ENCODE measurements at places on chromosomes 1 and 21.

GRCh38 chr1:38225745-38226144, 179.2 kb upstream of the POU3F1 start:
- DNase-seq = no peak

- DNase-seq = no peak
Measured at GRCh38 chr1:229666585-229666984, 40.5 kb downstream of the URB2 start.

DNA sequence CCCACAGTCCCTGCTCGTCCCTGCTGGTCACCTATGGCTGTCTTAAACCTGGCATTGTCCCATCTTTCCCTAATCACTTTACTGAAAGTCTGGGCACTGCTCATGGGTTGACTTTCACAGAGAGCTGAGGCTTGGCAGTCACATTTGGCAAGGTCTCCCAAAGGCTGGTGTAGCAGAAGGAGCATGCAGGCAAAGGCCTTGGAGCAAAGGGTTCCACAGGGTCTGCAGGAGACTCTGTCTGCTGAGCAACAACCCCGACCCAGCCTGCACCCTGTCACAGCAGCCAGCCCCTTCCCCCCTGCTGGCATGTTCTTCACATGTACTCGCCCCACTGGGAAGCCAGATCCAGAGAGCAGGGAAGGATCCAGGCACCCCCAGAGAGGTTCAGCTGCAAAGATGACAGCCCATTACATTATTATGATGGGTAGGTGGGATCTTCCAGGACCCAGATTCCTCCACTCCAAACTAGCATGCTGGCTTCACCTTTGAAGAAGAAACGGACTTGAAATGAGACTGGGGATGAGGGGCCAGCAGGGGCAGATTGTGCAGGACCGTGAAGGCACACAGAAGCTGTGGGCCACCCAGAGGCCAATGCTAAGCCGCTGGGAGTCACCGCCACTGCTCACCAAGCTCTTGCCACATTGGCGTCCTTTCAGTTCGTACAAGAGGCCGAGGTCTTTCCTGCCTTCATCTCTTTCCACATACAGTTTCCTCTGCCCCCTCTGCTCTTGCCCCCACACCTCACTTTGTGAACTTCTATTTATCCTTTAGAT, 14.2 kb upstream of the TMEM125 start:
- DNase-seq = no peak

DNA sequence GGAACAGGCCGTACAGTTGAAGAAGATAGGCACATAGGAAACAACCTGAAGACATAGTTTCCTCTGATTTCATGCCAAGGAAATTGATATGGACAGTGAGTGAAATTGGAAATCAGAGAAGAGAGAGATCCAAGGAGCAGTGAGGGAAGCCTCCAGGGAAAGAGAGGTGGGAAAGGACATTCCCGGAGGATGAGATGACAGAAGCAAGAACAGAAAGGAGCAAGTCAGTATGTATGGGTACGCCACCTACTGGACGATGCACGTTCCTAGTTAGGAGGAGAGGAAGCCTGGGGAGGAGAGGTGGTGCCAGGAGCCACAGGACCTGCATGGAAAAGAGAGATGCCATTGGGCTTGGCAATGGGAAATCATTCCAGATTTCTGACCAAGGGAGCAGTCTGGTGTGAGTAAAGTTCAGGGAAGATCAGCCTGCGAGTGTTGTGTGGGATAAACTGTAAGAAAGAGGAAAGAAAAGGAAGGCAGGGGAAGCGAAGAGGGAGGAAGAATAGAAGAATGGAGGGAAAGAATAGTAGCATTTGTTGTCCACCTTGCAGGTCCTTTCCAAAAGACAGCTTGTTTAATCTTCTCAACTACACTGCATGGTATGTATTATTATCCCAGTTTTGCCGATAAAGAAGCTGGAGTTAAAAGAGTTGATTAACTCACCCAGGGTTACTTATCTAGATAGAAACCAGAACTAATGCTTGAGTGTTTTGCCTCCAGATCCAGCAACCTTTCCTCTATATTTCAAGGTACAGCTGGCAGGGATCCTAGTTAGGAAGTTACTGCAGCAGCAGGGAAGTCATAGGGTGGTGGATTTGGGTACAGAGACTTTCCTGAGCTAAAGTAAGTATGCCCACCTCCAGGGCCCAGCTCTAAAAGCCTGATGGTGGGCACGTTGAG, 27.4 kb downstream of the C1orf116 start:
- peak; percentile 91 for DNase-seq

- DNase-seq = no peak
Measured at GRCh38 chr1:88455621-88456256, 228.3 kb upstream of the PKN2 start.

DNA sequence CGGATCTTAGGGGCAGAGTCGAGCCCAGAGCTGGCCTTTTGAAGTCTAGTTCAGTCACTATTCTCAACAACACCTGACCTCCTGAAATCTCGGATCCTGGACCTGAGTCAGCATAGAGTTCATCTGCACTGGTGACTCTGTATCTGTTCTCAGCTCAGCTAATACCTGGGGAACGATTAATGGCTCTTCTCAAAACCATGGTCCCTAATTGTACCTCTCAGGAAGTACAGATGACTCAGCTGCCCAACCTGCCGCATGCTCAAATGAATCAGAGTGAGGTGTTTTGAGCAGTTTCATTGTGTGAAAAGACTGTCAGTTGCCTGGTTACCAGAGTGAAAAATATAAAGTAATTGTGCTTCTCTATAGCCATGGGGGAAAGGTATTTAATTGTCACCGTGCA, 89.2 kb downstream of the SLC35F3 start:
- DNase-seq = peak; percentile 79

DNA sequence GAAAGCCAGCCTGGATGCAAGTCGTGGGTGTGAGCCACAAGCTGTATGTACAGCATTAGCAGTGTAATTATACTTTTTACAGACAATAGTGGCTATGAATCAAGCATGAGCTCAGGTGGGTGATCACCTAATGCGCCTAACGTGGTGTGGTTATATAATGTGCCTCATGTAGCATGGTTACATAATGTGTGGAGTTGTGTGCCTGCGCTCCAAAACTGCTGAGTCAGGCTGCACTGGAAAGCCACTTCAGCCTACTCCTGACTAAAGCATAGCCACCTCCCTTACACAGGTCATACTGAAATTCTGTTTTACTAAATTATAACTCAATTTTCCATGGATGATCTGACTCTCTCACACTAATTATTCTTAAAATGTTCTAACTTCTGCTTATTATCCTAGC, 69.8 kb downstream of the KCNT2 start:
- peak; percentile 57 for DNase-seq

DNA sequence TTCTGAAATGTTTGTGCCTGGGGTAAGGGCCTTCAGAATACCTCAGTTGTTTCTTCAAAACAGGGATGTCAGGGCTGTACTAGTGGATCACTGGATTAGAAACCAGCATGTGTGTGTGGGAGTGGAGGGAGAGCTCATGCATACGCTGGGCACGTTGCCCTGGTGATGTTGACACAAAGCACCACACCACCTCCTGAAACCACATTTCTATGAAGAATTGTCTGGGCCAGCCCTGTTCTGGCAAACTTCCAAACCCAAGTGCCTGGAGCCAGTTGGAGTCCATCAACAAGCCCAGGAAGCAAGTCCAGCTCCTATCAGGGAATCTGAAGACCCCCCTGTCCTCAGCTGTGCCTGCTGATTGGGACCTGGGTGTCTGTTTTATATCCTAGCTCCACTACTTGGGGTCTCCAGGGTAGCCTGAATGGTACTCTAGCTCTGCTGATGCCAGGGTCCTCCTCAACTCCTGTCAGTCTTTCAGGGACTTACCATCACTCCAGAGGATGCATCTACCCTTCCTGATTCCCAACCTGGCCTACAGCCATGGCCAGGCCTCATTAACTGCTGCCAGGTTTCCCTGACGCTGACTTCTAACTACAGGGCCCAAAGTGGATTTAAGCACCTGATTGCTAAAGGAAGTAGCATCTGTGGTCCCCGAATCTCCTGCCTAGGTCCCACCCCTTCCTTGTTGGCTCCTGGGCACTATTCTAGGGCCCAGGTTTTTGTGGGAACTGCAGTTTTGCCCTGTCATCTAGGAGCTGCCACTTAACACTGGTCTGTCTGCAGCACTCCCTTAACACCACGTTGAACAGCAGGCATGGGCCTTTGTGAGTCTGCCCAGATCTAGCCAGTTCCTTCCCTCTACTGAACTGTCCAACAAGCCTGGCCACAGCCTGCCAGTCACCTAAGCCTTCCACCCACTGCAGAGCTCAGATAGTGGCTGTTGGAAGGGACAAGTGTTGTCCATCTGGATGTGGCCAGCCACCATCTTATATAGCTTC, 45.5 kb downstream of the LPAR3 start:
- DNase-seq = peak; percentile 98

DNA sequence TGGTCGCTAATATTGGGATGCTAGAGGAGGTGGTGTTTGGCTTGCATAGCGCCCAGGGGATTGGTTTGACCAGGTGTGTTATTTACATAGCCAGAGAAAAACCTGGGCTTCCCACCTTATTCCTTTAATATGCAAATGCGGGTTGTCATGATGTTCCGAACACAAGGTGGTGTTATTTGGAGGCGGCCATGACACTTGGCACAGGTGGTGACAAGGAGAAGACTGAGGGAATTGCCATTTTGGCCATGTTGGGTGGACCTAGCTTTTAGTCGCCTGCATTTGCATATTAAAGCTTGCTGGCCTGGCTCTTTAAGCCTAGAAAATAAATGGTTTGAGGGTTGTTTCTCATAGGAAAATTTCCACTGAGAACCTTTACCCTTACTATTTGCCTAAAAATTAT, 490.5 kb downstream of the SIPA1L2 start:
- DNase-seq = no peak

DNA sequence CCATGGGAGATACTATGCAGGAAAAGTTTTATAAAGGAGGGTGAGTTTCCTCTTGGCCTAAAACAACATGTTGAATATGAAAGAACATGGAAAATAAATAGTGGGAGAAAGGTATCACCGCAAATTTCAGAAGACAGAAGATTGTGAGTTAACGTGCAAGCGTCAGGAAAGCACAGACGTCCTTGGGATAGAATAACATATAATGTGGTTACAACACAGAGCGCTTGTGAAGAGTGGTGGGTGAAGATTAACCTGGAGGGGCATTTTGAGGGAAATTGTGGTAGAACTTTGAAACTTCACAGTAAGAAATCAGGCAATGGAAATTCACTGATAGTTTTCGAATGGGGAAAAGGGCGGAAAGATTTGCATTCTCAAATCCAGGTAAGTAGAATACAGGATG, 47.3 kb downstream of the NEGR1 start:
- no peak for DNase-seq

GRCh38 chr1:246157516-246157915, 349.6 kb downstream of the SMYD3 start:
- DNase-seq = no peak

DNA sequence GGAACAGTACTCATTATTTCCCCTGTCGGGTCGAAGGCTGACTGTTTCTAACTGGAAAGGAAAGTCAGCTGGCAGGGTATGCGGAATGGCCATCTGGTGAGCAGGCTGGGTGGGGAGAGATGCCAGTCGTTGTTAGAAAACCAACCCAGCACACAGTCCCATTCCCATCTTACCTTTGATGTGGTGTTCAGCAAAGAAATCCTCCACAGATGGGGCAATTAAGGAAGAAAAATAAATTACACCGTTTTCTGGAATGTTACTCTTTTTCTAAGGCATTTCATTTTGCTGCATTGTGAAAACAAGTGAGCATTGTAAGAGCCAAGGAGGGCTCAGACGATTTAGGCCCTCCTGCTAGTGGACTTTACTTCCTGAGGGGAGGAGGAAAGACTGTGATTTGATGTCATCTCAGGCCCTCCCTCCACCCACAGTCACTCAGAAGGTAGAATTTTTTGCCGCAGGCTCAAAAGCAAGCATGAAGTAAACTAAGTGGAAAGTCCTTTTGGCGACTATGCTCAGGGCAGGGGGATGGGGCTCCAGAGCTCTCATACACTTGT, at the start of gene SLC16A4:
TSS of gene SLC16A4 (minus strand) at position 335 of the 554 bp plus-strand sequence. CDS start 1,703 bp downstream, outside the sequence.
- DNase-seq = no peak

- no peak for DNase-seq
Measured at GRCh38 chr1:236108027-236108648, 34.2 kb upstream of the GPR137B start.

GRCh38 chr1:174157157-174157806, 2.0 kb upstream of the RABGAP1L start:
- peak; percentile 12 for DNase-seq

DNA sequence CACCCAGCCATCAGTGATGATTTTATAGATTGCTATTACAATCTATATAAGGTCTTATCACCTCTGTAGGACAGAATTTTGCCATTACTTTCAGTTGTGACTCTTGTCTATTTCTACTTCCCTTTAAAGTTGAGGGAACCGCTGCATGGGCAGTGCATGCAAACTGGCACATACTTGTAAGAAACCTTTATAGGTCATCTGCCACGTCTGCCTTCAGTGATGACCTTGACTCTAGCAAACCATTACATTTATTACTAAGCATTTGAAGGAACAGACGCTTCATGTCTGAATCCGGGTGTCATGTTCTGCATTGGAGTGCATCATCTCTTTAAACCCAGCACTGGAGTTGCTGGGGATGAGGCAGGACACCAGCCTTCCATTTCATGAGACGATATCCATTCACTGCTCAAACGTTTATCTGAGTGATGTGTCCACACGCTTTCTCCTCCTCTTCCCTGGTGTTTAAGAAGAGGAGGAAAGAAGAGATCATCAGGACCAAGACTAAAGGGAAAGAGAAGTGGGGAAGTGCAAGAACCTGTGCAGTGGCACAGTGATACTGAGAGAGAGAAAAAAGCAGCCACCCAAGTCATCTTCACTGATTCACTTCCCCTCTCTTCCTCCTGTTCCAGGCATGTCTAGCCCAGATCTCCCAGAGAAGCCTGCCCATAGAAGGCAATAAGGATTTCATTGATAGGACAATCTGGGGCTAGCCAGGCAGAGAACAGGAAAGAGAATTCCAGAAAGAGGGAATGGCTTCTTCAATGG, 14.1 kb downstream of the CCSAP start:
- no peak for DNase-seq

- no peak for DNase-seq
Measured at GRCh38 chr1:181765451-181766026, 282.2 kb downstream of the CACNA1E start.

DNA sequence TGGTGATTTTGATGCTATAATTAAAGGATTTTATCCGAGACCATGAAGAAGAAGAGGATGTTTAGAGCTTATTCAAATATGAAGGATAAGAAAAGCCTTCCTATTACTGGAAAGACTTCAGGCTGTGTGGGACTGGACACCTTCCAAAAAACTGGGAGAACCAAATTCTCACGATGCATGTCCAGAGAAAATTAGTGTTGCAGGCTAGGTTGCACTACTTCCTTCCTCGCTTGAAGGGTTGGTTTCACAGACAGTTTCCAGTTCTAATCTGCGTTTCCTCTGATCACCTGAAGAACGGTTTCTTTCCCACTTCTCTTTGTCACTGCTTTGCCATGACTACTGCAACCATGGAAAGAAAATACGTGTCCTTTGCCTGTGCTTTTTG, 2.0 kb downstream of the MTARC2 start:
- no peak for DNase-seq

GRCh38 chr1:39105841-39106765, 80.0 kb downstream of the NDUFS5 start:
- peak; percentile 69 for DNase-seq

DNA sequence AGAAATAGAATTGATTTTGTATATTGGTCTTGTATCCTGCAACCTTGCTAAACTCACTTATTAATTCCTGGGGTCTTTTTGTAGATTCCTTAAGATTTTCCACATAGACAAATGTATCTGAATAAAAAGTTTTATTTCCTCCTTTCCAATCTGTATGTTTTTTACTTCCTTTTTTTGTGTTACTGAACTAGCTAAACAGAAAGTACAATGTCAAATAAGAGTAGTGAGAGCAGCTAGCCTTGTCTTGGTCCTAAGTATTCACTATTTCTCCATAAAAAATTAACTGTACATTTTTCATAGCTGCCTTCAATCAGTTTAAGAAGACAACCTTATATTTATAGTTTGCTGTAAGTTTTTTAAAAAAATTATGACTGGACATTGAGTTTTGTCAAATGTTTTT, 74.9 kb downstream of the FASLG start:
- no peak for DNase-seq

Data from DMS53 (cell line).